AG04450 (cell line): ENCODE measurements at places on chromosomes 2 and 18. TPM values are rescaled to one million over a fixed set of nuclear protein-coding genes. Genes with fewer than 3 reads are reported as not detected.

DNA sequence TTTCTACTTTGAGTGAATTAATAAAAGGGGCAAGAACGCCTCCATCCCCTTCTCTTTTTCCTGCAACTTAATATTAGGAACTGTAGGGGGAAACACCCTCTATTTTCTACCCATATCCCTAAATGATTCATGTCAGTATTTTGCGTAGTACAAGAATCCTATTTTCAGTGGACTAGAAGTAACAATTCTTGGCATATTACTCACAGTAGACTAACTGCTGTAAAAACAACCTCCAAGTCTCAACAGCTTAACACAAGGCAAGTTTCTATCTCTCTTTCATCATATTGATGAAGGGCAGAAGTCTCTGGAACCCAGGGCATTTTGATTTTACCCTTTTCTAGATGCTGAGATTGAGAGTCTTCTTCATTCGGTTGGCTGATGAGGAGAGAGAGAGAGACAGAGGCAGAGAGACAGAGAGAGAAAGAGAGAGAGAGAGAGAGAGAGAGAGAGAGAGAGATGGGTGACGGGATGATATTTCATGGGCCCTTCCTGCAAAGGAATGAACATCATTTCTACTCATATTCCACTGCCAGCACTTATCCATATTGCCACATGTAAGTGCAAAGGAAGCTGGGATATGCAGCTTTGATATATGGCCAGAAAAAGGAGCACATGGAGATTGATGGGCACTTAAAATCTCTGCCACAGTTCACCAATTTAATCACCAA lies 481.6 kb downstream of the LPIN1 start:
- peak; percentile 15 for DNase-seq

DNA sequence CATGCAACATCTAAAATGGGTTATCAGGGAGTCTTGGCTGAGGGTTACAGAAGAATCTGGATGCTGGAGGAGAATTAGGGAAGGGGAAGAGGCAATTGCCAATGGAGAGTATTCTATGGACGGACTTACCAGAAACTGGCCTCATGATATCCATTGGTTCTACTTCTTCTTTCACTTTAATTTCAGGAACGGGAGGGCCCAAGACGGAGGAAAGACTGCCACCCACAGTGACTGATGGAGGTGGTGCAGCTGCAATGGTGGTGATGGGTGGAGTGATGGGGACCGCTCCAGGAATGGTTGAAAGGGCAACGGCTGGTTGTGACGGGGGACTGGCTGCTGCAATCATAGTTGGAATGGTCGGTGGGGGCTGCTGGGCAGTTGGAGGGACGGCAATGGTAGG lies 69.1 kb upstream of the AMMECR1L start:
- no peak for DNase-seq

- no peak for DNase-seq
These were observed 46.7 kb downstream of the NDUFA10 start for GRCh38 chr2:239978411-239978810.

DNA sequence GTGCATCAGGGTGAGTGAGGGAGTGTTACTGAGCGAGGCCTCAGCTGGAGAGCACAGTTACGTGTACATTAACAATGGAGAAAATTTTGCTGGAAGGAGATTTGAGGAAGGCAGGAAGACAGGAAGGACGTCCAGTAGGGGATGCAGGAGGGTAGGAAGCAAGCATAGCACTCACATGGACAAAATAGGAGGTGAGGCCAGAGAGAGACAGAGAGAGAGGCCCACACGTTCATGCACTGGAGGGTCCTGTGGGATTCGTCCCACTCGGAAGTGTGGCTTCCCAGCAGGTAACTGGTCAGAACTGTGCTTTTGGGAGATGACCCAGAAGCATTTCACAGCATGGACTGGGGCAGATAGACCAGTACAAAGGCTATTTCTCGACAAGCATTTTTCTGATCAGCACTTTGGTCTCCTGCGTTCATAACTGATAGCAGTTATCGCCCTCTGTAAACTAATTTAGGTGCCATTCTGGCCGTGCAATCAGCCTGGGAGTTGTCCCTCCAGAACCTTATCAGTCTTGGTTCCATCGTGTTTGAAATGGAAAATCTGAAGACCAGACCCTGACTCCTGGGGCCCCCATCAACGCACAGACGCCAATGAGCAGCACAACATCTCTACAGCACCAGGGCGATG lies 5.7 kb downstream of the LCT start:
- DNase-seq, result no peak

DNA sequence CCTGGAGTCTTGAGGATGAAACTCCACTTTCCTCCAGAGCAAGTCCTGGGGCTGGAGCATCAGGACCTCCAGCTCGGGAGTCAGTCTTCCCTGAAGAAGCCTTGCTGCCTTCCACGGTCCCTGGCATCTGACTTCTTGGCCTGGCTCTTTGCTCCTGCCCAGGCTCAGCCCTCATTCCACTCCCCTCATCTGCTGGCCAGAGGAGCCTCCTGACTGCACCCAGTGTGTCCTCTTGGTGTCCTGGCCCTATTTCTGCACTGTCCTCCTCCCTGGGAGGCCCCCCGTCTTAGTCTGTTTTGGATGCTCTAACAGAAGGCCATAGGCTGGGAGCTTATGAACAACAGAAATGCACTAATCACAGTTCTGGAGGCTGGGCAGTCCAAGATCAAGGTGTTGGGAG lies 231.5 kb downstream of the LOXHD1 start:
- DNase-seq, result no peak

DNA sequence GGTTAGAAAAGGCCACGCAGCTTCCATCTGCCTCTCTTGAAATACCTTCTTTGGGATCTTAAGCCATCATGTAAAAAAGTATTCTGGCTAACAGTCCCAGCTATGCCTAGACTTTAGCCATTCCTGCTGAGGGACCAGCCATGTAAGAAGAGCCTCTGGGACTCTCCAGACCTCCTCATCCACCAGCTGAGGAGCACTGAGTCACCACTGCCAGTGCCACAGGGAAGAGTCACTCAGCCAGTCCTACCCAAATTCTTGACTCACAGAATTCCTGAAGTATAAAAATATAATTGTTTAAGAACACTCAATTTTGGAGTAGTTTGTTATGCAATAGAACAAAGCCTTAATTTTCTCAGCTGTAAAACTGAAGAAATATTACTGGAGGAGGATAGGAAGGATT lies 436.7 kb downstream of the ZEB2 start:
- no peak for DNase-seq

DNA sequence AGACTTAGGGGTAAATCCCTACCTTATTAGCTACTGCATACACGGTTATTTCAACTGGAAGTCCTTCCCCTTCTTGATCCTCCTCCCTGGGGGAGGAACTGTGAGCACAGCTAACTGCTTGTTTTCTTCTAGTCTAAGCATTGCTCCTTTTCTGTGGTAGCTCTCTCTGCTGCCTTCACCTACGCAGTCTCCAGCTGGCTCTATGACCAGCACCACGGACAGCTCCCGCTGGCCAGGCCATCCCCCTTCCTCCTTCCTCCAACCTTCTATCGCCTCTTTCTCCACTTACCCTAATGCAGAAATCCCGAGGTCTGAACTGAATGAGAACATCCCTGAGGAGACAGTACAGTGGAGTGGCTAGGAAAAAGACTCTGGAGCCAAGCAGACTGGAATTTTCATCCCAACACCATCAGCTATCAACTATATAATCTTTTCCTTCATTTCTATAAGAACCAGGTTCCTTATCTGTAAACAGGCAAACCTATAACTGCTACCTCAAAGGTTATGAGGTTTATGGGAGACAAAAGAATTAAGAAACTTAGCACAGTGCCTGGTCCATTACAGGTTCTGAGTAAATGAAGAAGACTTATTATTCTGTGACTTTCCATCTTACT lies 4.7 kb upstream of the CFAP65 start:
- no peak for DNase-seq

- DNase-seq, result no peak
These were observed 206.2 kb downstream of the RTP5 start for GRCh38 chr2:242075696-242076095.

- no peak for DNase-seq
These were observed 20.8 kb upstream of the MGAT5 start for GRCh38 chr2:134232868-134233727.

- DNase-seq, result no peak
These were observed 8.9 kb downstream of the TNS1 start for GRCh38 chr2:217993817-217994463.

DNA sequence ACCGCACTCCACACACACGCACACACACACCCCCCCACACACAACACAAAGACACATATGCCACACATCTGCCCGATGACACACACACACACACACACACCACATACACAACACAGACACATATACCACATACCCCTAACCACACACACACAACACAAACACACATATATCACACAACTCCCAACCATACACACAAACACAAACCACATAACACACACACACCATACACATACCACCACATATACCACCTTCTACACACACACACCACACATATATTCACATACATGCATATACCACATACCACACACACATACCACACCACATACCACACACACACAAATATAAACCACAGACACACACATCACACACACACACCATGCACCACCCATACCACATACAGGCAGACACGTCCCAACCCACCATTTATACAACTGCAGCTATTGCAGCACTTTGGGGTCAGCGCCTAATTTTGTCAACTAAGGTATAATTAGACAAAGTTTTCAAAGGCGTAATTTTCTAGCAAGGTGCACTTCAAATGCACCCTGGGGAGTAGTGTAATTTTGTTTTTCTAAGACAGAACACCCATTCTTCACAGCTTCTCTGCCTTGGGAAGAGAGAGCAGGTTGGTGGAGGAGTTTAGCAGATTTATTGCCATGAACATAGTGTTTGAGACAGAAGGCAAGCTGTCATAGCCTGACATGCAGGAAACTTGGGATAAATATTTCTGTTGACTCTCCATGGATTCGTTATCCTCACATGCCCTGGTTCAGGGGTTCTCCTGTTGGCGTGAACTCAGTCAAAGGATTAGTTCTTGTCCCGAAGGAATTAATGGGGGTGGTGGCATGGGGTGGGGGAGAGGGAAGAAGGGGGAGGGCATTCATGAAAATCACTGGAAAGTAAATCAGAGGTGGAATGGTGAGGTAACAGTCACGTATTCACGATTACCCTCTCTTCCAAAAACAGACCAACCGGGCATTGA lies 416.1 kb downstream of the LPIN1 start:
- DNase-seq, result no peak

GRCh38 chr2:25145803-25146202 lies 22.6 kb downstream of the POMC start:
- DNase-seq, result no peak

Gene ITGA6
- 14.8 and 17.9 TPM in 2 replicates for polyA plus RNA-seq

Gene CLIP4
- polyA plus RNA-seq, result 54.7 and 71.4 TPM in 2 replicates

Gene MOCOS
- polyA plus RNA-seq, result 4.2 and 5.1 TPM in 2 replicates

Gene GCA
- 1.8 and 2.5 TPM in 2 replicates for polyA plus RNA-seq

Gene GPR35
- 0.05 and 0.06 TPM in 2 replicates for polyA plus RNA-seq

Gene SMPD4
- polyA plus RNA-seq, result 29.5 and 29.6 TPM in 2 replicates

Gene ASXL3
- polyA plus RNA-seq, result 0.16 and 0.19 TPM in 2 replicates

Gene TMEM247
- not detected in 2 replicates for polyA plus RNA-seq

Gene COLEC12
- polyA plus RNA-seq, result 10.4 and 10.9 TPM in 2 replicates

Gene FZD7
- 40.6 and 42.9 TPM in 2 replicates for polyA plus RNA-seq
